Stimulated activated CD8-positive, alpha-beta memory T cell treated with anti-CD3 and anti-CD28 coated beads, Interleukin-7, amount 100 ng/mL, for 1 hour (primary cell): ENCODE measurements at places on chromosomes 7 and 10.
A peak's percentile ranks its signal among the peaks of the same experiment; 100 is the strongest.

DNA sequence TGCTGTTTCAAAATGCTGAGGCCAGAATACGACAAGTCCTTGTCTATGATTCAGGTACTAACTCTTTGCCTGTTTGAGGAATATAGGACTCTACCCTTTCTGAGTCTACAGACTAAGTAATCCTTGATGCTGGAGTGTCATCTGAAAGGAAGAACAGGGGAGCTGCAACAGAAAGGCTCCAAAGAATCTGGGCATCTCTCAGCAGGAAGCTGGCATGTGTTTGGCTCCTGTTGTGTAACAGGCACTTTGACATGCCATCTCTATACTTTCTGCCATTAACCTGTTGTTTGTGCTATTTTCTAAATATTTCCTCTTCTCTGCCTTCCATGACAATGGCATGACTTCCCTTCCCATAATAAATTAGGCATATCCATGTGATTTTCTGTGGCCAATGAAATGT lies 409.5 kb downstream of the ADRA2A start:
- no peak for DNase-seq

DNA sequence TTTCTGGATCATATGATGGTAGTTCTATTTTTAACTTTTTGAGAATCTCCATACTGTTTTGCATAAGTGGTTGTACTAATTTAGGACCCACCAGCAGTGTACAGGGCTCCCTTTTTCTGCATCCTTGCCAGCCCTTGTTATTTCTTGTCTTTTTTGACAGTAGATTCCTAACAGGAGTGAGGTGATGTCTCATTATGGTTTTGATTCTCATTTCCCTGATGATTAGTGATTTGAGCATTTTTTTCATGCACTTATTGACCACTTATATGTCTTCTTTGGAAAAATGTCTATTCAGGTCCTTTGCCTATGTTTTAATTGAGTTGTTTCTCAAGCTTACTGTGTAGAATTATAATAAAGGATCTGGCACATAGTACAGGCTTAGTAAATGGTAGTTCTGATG lies 238.8 kb upstream of the BMPER start:
- DNase-seq: no peak

DNA sequence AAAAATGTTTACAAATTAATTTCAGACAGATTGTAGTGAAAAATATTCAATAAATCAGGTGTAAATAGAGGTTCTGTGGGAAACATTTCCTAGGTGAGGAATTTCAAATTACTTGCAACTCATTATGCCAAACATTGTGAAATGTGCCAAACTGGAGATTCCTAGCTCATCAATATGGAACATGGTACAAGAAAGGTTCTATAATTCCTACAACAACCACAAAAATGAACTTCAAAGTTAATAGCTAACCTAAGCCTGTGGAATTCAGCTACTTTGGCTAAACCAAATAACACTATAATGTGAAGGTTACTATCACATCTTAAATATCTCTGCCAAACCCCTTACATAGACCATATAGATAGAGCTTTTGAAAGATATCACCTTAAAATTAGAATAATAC lies 223.3 kb upstream of the HGF start:
- no peak for DNase-seq

DNA sequence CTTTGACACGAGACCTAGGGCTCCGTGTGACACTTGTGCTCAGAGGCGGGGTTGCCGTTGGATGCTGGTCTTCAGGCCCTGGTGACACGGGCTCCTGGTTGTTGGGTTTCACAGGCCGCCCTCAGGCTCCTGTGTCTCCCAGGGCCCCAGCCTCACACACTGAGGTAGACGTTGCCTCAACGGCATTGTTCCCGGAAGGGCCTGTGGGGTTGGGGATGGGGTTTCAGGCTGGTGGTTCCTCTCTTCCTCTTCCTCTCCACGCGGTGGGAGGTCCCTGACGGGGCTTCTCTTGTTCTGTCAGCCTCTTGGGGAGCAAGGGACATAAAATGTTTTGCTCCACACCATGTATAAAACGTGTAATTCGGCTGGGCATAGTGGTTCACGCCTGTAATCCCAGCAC lies 125.1 kb downstream of the TRRAP start:
- DNase-seq: no peak

DNA sequence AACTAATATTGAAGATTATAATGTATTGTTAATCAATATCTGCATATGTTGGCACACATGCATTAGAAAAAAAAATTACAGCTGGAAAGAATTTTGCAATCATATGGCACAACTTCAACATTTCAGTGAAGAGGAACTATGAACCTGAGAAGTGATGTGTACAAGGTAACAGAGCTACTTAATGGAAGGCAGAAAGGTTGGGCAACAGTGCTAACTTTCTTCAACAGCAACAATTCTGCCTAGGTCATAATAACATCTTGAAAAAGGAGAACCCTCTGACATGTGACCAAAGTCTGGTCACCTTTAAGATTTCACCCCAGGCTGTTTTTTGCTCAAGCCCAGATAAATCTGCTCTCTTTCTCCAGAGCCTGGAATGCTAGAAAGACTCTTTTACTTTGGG lies 47.9 kb upstream of the SKAP2 start:
- DNase-seq: no peak

- no peak for DNase-seq
Measured at GRCh38 chr10:30784897-30785605, 155.5 kb upstream of the LYZL2 start.

GRCh38 chr7:94289071-94289470 lies 105.6 kb upstream of the COL1A2 start:
- no peak for DNase-seq

- DNase-seq: no peak
Measured at GRCh38 chr7:158731761-158732160, 27.2 kb upstream of the NCAPG2 start.

DNA sequence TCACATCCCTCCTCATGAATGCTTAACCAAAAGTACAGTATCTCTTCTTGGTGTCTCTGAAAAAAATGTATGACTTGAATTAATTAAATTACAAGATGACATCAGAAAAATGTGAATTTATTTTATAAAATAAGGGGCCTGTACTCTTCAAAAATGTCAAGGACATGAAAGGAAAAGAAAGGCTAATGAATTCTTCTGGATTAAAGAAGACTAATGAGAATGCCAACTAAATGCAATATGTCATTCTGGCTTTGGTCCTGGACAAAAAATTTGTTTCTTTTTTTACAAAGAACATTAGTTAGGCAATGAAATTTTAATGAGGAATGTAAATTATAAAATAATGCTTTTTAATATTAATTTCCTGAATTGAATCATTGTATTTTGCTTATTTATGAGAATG lies 1125.7 kb downstream of the DNAJB9 start:
- DNase-seq: no peak

DNA sequence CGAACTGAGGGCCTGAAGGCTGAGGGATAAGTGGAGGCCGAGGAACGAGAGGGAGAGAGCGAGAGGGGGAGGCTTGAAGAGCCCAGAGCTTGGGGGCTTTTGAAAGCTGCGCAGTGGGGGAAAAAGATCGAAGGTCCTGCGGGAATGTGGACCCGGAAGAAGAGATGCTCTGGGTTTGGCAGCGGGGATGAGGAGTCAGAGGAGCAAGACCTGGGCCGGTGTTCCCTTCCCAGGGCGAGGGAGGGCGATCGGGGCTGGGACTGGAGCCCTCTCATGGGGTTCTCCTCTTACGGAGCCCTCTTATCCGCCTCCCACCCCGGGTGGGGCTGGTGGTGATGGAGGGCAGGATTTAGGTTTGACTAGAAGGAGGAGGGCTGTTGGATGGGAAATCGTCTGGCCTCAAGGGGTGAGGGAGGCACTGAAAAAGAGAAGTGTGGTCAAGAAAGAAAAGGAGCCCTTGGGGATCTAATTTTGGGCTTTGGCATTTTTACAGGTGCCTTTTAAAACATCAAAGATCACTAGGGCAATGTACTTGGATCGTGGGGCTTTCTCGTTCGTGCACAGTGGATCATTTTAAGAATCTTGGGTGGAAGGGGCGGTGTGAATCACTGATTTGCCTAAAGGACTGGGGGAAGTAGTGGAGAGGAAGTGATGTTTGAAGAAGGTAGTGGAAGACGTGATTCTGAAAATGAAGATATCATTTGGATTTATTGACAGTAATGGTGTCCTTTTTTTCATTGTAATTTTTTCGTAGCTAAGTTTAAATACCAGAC lies 637 bp downstream of the SAMD8 start:
- DNase-seq: peak; percentile 6

DNA sequence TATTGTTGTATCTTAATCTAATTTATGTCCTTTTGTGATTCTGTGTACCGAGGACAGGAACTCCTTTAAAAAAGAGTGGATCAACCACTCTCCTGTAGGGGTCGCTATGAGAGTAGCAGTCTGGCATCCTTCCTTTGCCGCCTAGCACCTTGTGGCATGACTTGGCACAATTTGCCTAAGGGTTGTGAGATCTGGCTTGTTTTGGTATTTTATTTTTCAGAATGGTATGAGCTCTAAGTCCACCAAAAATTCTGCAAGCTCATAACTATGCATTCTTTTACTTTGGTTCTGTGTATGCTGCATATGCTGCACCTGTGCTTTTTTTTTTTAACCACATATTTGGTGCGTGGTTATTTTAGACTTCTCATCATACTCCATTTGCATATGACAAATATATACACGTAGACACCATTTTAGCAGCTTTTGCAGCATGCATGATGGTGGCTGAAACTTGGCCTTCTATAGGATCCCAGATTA lies 112.8 kb downstream of the CDK14 start:
- DNase-seq: no peak

GRCh38 chr7:25124465-25125136 lies 459 bp downstream of the CYCS start:
- no peak for DNase-seq

GRCh38 chr10:76285012-76285411 lies 853.6 kb downstream of the LRMDA start:
- no peak for DNase-seq

GRCh38 chr10:73881221-73881919 lies 7.0 kb upstream of the CAMK2G start:
- DNase-seq: no peak
